Activated T-helper 17 cell treated with anti-CD3 and anti-CD28 coated beads, Interleukin-2, amount 50 U/mL, for 72 hours (primary cell): ENCODE measurements at places on chromosomes 6 and 20.

GRCh38 chr6:128240024-128240428, 280.4 kb downstream of the PTPRK start:
- no peak for ATAC-seq

- ATAC-seq = peak; percentile 12
Observed at GRCh38 chr20:31538326-31538725, 24.1 kb downstream of the HM13 start.

DNA sequence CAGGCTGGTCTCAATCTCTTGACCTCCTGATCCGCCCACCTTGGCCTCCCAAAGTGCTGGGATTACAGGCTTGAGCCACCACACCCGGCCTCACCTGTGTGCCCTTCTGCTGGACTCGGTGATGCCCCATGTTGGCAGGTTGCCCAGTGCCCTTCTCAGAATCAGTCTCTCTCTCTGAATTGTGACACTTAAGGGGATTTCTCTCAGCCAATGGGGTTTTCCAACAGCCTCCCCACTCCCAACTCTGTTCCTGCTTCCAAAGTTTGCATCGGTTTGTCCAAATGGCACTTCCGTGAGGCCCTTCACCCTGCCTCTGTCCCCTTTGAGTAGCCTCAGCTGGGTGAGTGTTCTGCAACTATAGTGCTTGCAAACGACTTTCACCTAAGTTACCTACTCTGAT, 3.1 kb upstream of the MRPS10 start:
- ATAC-seq = no peak

DNA sequence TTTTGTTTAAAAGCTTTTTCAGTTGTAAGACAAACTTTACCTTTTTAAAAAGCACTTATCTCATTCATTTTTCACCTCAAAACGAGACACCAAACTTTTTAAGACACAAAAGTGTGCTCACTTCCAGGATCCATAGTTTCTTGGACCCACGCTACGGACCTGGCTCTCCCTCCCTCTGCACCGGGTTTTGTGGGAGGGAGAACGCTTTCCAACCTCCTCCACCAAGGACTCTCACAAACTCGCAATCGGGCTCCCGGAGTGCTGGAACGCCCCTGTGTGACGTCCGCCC, 436 bp downstream of the CAGE1 start:
- no peak for ATAC-seq
